ENCODE measurements at places on chromosomes 4 and X. TPM values are rescaled to one million over a fixed set of nuclear protein-coding genes. Genes with fewer than 3 reads are reported as not detected.
A peak's percentile ranks its signal among the peaks of the same experiment; 100 is the strongest.

DNA sequence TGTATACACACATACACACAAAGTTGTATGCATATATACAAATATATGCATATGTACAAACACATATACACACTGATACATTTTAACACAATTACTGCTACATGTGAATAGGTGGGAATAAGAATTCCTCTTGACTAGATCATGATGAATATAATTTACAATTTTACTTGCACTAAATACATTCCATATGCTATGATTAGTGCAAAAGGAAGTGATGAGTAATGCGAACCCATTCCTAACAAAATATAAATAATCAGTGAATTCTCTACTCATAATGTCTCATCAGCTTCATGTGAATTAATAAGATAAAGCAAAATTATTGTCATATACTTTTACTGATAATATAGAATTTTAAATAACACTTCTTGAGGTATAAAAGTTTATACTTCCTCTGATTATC, 1077.3 kb upstream of the PCDH10 start:
- H3K27ac ChIP-seq, result no peak overlapping the region
- H3K4me1 ChIP-seq, result no peaks in the 10 kb centered on the region
- no peak for DNase-seq
- no peak overlapping the region for H3K4me3 ChIP-seq

IL21 gene
- not detected for total RNA-seq

DNA sequence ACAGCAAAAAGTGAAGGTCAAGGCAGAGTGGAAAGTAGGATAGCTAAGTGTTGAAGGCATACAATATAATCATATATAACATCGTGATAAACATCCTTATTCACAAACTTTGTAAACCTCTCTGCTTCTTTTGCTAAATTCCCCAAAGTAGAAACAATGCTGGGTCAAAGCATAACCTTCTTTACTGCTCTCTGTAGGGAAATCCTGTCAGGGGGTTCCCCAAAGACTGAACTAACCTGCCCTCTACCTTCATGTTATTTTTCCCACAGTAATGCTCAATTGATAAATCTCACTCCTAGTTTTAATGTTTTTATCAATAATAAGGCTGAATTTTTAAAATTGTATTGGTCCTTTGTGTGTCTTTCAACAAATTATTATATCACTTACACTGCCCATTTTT, 55.7 kb downstream of the DCHS2 start:
- no peak overlapping the region for H3K4me3 ChIP-seq
- H3K27ac ChIP-seq, result no peak overlapping the region
- DNase-seq, result no peak
- H3K36me3 ChIP-seq, result no peaks in the 10 kb centered on the region
- no peaks in the 10 kb centered on the region for H3K4me1 ChIP-seq
- no peaks in the 10 kb centered on the region for H3K27me3 ChIP-seq

GAGE12F gene
- total RNA-seq, result not detected

BCLAF3 gene
- 4.3 TPM for total RNA-seq

- no peaks in the 10 kb centered on the region for H3K36me3 ChIP-seq
- H3K4me3 ChIP-seq, result no peak overlapping the region
- H3K4me1 ChIP-seq, result peaks cover 5% of the 10 kb centered on the region
Observed at GRCh38 chrX:153778684-153779101, 2.1 kb upstream of the SRPK3 start.

GRCh38 chrX:150476164-150476699, 92.2 kb upstream of the MTM1 start:
- no peaks in the 10 kb centered on the region for H3K36me3 ChIP-seq
- no peak for DNase-seq
- H3K27ac ChIP-seq, result no peak overlapping the region
- no peaks in the 10 kb centered on the region for H3K27me3 ChIP-seq
- H3K4me3 ChIP-seq, result no peak overlapping the region

- DNase-seq, result no peak
- no peaks in the 10 kb centered on the region for H3K27me3 ChIP-seq
- no peak overlapping the region for H3K27ac ChIP-seq
- H3K4me3 ChIP-seq, result no peak overlapping the region
Observed at GRCh38 chr4:167339781-167340180, 105.5 kb upstream of the SPOCK3 start.

DNA sequence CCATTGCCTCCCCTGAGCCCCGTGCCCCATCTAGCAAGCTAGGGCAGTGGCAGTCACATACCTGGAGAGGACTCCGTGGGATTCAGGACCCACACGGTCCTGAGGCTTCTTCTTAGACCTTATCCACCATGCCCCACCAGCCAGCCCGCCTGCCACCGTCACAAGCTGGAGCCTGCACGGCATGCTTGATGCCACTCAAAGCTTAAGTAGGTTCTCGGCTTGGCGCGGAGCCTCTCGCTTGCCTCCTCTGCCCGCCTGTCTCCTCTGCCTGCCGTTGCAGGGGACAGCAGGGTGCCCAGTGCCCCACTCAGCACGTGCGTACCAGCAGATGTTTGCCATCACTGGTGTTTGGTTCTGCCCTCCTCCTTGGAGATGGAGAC, 14.1 kb downstream of the PSAPL1 start:
- H3K4me3 ChIP-seq, result no peak overlapping the region
- no peak overlapping the region for H3K27ac ChIP-seq
- H3K4me1 ChIP-seq, result peaks cover 6% of the 10 kb centered on the region
- no peaks in the 10 kb centered on the region for H3K36me3 ChIP-seq
- no peaks in the 10 kb centered on the region for H3K27me3 ChIP-seq

BEX4 gene
- total RNA-seq, result 7.6 TPM

DNA sequence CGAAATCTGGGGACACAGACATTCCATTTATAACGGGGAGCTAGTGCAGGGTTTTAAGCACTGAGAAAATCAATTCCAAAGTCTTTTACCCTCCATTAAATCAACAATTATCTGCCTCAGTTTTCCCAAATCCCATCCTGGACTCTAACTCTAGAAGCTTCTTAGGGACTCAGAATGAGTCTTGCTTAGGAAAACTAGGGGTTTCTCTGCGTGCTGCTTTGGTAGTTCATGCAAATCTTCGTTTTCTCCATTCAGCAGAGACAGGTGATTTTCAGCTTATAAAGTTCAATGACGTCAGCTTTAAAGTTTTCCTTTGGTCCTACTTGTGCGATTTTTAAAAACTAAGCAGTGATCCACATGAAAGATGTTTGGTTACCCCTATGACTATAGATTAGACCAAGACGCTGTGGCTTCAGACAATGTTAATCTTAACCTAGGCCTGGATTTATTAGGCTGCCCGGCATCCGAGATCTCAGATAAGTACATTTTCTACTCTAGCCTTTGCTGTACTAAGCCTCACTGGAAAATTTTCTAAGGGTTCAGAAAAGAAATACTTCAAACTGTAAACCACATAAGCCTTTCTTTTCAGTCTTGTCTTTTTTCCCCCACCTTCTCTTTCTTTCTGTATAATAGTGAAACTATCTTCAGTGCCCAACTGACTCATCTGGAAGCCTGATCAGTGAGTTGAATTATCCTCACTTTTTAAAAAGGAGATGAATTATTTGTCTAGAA, 121.4 kb upstream of the GATB start:
- H3K36me3 ChIP-seq, result no peaks in the 10 kb centered on the region
- no peaks in the 10 kb centered on the region for H3K4me1 ChIP-seq
- no peaks in the 10 kb centered on the region for H3K27me3 ChIP-seq
- no peak overlapping the region for H3K4me3 ChIP-seq

- DNase-seq, result no peak
- H3K4me3 ChIP-seq, result no peak overlapping the region
- H3K27ac ChIP-seq, result no peak overlapping the region
- no peaks in the 10 kb centered on the region for H3K36me3 ChIP-seq
- no peaks in the 10 kb centered on the region for H3K27me3 ChIP-seq
Observed at GRCh38 chr4:117660668-117661067, 373.6 kb upstream of the NDST3 start.

PALLD gene
- total RNA-seq, result 437 TPM

GRCh38 chr4:6495296-6495590, 22.8 kb upstream of the PPP2R2C start:
- H3K4me1 ChIP-seq, result peaks cover 27% of the 10 kb centered on the region
- DNase-seq, result no peak
- no peaks in the 10 kb centered on the region for H3K36me3 ChIP-seq
- H3K27me3 ChIP-seq, result no peaks in the 10 kb centered on the region
- H3K27ac ChIP-seq, result no peak overlapping the region

- H3K27ac ChIP-seq, result no peak within 1 kb of the TSS
- no peaks in the 10 kb centered on the region for H3K36me3 ChIP-seq
- peaks cover 17% of the 10 kb centered on the region for H3K27me3 ChIP-seq
Observed at GRCh38 chr4:103719830-103720207, at the start of gene TACR3. Gene TACR3 (minus strand): TSS chr4:103719985. CDS start chr4:103719675, 310 bp downstream.

GRCh38 chrX:129798888-129799287, 19.1 kb downstream of the SASH3 start:
- no peaks in the 10 kb centered on the region for H3K4me1 ChIP-seq
- no peak overlapping the region for H3K27ac ChIP-seq
- no peak overlapping the region for H3K4me3 ChIP-seq
- DNase-seq, result no peak
- no peaks in the 10 kb centered on the region for H3K27me3 ChIP-seq

DNA sequence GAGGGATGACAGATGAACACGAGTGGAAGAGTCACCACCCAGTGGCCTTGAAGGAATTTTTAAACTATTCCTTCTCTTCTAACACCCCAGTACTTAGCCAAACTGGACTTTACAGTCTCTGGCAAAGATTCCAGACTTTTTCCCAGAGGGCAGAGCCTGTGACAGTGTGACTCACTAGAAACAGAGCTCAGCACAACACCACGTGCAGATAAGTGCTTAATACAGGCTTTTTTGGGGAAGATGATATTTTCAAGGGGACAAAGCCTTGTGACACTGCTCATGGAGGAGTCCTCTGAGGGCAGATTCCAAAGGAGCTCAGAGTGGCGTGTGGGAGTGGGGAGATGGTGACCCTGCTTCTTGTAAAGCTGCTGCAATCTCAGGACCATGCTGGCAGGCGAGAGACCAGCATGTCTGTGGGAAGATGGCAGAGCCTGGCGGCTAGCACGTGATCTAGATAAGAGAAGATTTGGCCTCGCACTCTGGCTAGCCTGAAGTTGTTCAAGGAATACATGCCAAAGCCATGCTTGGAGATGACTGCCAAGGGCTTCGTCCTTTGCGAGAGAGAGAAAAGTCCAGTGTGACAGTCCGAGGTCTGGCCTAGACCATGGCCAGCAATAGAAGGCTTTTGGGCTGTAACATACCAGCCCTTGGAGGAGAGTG, 2.4 kb downstream of the RAB33A start:
- no peak overlapping the region for H3K4me3 ChIP-seq
- peaks cover 37% of the 10 kb centered on the region for H3K4me1 ChIP-seq
- H3K27ac ChIP-seq, result peak overlapping the region; percentile 69
- H3K27me3 ChIP-seq, result no peaks in the 10 kb centered on the region
- DNase-seq, result no peak

RNF212 gene
- total RNA-seq, result 6.3 TPM

DNA sequence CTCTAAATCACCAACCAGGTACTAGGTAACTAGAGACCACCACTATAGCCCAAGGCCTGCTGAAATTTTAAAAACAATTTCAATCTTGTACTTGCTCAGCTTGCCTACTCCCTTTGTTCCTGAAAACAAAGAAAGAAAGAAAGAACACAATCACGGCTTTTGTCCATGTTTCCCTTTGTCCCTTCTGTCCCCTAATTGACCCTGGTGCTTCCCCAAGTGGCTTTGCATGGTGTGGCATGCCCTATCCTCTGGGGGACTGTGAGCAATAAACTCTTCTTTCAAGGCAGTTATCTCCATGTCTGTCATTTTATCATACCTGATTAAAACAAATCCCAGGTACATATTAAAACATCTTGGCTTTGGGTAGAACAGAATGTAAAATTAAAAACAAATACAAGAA, 94.8 kb downstream of the ARSJ start:
- H3K36me3 ChIP-seq, result no peaks in the 10 kb centered on the region
- H3K4me3 ChIP-seq, result no peak overlapping the region
- H3K27me3 ChIP-seq, result no peaks in the 10 kb centered on the region
- no peak overlapping the region for H3K27ac ChIP-seq

TMPRSS11E gene
- 359 TPM for total RNA-seq

DNA sequence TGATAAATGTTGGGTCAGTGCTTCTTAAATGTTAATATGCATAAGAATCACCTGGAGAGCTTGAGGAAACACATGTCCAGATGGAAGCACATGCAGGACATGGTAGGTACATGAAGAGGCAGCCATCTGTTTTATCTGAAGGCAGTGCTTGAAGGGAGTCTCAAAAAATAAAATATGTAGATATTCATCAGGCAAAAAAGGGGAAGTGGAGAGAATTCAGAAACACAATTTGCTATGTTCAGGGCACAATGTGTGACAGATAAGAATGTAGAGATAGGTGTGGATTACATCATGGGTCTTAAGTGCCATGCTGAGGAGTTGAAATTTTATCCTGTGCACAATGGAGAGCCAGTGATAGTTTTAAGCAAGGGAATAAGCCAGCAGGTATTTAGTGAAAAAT, 59.6 kb upstream of the CASK start:
- no peak overlapping the region for H3K4me3 ChIP-seq
- H3K27ac ChIP-seq, result no peak overlapping the region
- no peaks in the 10 kb centered on the region for H3K4me1 ChIP-seq
- no peak for DNase-seq

- H3K4me1 ChIP-seq, result no peaks in the 10 kb centered on the region
- no peak overlapping the region for H3K4me3 ChIP-seq
- H3K27ac ChIP-seq, result no peak overlapping the region
- DNase-seq, result no peak
- H3K36me3 ChIP-seq, result no peaks in the 10 kb centered on the region
Observed at GRCh38 chr4:63618883-63619718, 790.1 kb downstream of the TECRL start.

DNA sequence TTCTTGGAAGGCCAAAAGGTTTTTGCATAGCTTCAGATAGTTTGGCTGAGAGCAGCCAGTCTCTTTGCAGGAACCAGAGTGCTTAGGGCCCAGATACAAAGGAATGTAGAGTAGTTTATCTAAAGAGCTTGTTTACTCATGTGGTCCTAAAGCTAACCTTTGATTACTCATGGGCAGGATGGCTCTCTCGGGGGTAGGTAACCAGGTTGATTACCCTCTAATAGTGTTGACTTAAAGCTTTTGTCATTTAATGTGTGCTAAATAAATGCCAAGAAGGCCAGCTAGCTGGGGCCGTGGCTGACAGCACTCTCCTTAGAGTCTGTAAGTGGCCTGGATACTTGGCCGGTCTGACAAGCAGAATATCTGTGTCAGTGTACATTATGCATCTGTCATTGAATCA, 69.7 kb upstream of the MAGEB16 start:
- H3K36me3 ChIP-seq, result no peaks in the 10 kb centered on the region
- no peak overlapping the region for H3K4me3 ChIP-seq
- no peak for DNase-seq
- no peaks in the 10 kb centered on the region for H3K27me3 ChIP-seq
- H3K4me1 ChIP-seq, result no peaks in the 10 kb centered on the region
- H3K27ac ChIP-seq, result no peak overlapping the region

GRCh38 chr4:40856840-40857362, 107.1 kb downstream of the NSUN7 start:
- no peaks in the 10 kb centered on the region for H3K27me3 ChIP-seq
- no peaks in the 10 kb centered on the region for H3K36me3 ChIP-seq
- DNase-seq, result no peak
- no peak overlapping the region for H3K27ac ChIP-seq

RAB33A gene
- total RNA-seq, result not detected

GRCh38 chrX:147935156-147935758, 23.5 kb downstream of the FMR1 start:
- no peak overlapping the region for H3K4me3 ChIP-seq
- no peak overlapping the region for H3K27ac ChIP-seq
- no peaks in the 10 kb centered on the region for H3K36me3 ChIP-seq
- no peaks in the 10 kb centered on the region for H3K4me1 ChIP-seq

RPS6KA3 gene
- 29.2 TPM for total RNA-seq

Data from esophagus squamous epithelium (tissue), 5 donors.